Fibroblast of skin of back (primary cell): ENCODE measurements at places on chromosomes 2 and 18.
A peak's percentile ranks its signal among the peaks of the same experiment; 100 is the strongest.

GRCh38 chr2:88651646-88652045 is 24.4 kb upstream of the EIF2AK3 start:
- DNase-seq: no peak

GRCh38 chr2:216017365-216017764 is 4.0 kb upstream of the MREG start:
- no peak for DNase-seq

DNA sequence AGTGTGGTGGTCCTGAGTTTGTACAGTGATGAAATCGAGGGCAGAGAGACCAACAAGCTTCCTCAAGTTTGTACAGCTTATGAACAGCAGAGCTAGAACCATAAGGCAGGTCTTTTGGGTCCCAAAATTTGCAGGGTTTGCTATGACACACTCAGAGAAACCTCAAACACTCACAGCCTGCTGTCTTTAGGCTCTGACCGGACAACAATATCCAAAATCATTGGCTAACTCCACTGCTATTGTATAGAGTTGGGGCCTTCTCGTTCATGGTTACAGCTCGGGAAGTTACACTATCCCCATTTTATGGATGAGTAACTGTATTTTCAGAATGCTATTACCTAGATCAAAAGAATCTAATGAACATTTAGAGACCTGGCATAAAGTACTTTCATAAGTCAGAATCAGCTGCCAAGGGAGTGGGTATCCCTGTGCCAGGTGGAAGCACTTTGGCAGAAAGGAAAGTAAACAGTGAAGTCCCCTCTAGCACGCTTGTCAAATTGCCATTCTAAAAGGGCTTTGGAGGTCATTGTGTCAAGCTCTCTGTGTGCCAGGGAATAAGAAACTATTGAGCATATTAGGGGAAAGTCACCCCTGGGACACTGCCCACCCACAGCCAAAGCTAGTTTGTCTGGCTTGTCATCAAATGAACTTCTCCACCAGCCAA is 331.8 kb downstream of the ALK start:
- no peak for DNase-seq

DNA sequence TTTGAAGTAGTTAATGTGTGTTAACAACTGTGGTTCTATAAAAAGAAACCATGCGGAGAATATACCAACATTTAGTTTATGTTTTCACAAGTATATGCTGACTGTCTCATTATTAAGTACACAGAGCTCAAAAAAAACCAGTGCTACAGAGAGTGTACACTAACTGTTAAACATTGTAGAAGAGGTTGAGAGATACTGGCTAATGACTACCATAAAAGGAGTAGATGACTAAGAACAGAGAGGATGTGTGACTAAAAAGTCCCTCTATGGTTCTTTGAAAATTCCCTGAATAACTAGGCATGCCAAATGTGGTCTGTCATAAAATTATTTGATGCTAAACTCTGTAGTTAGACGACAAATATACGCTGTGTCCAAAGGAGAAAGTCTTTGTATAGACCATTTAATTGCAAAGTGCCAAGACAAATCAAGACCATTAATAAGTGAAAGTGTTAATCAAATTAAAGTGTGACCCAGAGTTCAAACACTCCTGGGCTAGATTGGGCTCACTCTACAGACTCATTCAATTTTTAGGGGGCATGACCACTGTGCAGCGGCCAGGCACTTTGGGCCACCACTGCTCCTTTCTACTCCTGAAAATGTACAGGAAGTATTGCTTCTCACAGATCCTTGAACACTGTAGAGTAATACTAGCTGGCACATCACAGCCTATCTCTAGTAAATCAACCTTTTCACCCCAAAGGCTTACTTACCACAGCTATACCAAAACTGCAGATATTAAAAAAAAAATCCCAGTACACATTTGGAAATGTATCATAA is 45.1 kb upstream of the SERTAD2 start:
- DNase-seq: peak; percentile 97

- DNase-seq: peak; percentile 12
Measured at GRCh38 chr2:236997069-236997715, 88.5 kb upstream of the COPS8 start.

DNA sequence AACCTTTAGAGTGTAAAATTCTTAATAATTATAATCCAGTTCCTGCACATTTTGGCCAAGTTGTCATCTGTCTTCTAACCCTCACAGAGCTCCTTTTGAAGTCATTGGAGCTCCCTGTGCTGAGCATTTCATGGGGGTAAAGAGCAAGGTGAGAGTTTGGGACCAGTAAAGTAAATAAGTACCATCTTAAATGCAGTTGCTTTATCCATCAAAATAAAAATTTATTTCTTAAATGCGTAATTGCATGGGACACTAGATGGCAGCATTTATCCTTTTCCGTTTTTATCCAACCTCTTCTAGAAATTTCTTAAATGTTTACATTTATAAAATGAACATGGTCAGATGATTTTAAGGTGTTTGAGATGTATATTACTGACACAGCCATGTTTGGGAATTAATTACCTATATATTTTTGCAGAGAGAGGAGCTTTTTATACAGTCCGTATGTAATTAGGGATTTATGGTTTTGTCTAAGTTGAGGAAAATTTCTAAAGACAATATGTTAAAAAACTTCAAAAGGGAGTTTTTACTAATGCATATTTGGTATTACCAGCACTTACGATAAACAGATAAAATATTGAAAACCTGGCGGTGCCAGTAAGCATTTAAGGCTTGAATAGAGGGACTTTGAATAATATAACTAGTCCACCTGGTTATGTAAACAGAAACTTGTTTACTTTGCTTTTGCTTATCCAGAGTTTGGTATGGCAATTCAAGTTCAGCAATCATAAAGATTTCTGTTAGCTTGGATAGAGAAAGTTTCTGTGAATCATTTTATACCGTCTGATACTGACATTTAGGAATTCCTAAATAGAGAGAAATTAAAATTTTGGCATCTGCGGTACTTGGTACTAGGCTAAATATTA is 54.5 kb downstream of the ACSL3 start:
- DNase-seq: peak; percentile 27

DNA sequence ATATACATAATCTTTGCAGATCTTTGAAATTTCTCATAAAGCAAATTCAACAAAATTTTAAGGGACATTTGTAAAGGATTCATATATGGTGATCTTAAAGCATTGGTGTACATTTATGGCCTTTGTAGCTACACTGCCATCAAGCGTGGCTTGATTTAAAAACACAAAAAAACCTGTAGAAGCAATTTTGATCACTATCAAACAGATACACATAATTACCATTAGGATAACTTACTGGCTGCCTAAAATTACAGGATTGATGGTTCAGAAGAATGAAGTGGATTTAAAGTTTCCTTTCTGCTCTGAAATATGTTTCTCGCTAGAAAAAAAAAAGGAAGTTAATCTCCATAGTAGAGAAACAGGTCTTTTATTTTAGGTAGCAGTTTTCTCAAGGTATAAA is 31.4 kb downstream of the MAPRE2 start:
- no peak for DNase-seq

DNA sequence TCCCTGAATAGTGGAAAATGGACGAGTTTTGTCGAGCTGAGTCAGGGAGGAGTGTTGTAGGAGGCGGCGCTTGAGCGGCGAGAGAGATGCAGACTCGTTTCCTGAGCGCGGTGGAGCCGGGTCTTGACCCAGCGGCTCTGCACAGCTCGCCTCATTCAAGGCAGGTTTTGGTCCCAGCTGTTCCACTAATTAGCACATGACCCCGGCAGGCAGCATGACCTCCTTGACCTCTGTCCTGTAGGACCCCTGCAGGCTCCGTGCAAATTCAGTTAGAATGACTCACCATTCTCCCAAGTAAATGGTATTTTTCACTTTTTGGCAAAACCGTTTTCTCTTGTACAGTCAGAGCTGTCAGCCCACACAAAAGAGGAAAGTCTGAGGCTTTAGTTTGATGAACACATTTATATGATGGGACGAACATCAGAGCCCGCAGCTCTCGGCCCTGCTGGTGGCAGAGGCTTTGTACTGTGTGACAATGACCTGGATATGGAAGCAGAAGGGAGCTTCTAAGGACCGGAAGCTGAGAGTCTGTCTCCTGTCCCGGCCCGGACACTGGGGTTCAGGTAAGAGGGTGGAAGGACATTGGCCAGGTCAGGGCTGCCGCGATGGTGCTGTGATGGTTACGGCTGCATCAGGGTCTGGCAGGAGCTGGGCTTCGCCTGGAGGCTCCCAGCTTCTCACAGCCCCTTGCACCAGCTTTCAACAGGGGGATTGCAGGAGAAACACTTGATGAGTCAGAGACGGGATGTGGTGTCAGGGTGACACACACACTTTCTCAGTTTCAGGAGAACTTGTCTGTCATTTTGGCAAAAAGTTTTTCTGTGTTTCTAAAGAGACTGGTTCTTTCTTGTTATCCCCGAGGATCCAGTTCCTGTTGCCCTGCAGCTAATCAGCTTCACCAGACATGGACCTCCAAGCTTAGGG is 29.9 kb upstream of the ALKAL2 start:
- peak; percentile 64 for DNase-seq

DNA sequence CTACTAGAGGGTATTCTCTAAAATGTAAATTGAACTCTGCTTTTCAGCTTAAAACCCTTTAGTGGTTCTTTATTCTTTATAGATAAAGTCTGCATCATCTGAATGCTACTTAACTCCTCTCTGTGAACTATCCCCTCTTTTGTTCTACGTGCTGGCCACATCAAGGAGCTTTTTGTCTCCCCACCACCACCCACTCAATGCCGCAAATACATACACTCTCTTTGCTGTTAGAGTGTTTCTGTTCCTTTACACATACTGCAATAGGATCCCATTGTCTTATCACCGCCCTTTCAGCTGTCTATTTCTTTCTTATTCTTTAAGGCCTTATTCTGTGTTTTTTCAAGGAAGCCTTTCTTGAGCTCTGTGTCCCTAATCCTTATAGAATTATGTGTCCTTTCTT is 83.3 kb downstream of the EML4 start:
- DNase-seq: no peak

- DNase-seq: no peak
Measured at GRCh38 chr2:128280901-128281321, 37.8 kb downstream of the HS6ST1 start.

DNA sequence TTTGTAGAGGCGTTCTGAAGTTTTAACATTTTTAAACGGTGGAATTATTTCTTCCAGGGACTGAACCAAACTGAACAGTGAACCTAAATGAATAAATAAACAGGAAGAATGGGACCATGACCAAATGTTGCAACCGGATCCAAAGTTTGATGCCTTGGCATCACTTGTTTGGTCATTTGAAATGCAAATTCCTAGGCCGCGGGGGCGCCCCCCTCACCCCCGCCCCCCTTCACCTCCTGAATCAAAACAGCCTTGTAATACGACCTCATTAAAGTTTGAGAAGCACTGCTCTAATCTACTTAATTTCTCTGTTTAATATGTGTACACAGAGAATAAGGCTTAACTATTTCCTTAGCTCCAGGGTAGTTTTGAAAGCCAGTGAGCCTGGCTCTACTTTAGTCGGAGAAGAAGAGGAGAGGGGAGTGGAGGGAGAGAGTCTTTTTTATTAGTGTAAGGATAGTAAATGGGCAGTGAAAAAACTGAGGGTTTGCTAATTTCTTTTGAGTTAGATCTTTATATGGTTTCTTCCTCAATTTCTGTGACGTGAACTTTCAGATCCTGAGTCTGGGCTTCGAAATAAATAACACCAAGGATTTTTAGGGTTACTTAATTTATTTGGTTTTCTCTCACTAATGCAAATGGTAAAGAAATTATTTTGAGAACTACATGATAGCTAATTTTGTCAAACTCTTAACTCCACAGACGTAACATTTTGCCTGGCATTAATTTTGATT is 5.7 kb downstream of the C2orf80 start:
- DNase-seq: no peak

GRCh38 chr2:68291314-68291713 is 28.4 kb downstream of the CNRIP1 start:
- no peak for DNase-seq

GRCh38 chr2:191049728-191050639 is 36.0 kb upstream of the STAT1 start:
- peak; percentile 95 for DNase-seq

DNA sequence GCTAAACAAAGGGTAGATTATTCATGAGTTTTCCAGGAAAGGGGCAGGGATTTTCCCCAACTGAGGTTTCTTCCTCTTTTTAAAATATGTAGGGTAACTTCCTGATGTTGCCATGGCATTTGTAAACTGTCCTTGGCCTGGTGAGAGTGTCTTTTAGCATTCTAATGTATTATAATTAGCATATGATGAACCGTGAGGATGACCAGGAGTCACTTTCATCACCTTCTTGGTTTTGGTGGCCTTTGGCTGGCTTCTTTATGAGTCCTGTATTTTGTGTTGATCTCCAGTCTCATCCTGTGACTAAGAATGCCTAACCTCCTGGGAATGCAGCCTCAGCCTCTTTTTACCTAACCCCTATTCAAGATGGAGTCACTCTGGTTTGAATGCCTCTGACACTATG is 391.0 kb upstream of the LINC00305 start:
- DNase-seq: no peak

DNA sequence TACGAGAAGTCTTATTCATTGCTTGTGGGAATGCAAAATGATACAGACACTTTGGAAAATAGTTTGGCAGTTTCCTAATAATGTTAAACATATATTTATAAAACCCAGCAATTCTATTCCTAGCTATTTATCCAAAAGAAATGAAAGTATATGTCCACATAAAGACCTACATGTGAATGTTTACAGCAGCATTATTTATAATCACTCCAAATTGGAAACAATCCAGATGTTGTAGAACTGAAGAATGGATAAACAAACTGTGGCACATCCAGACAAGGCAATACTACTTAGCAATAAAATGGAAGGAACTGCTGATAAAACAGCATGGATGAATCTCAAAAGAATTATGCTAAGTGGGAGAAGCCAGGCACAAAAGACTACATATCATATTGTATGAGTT is 19.3 kb downstream of the MRPL33 start:
- no peak for DNase-seq

DNA sequence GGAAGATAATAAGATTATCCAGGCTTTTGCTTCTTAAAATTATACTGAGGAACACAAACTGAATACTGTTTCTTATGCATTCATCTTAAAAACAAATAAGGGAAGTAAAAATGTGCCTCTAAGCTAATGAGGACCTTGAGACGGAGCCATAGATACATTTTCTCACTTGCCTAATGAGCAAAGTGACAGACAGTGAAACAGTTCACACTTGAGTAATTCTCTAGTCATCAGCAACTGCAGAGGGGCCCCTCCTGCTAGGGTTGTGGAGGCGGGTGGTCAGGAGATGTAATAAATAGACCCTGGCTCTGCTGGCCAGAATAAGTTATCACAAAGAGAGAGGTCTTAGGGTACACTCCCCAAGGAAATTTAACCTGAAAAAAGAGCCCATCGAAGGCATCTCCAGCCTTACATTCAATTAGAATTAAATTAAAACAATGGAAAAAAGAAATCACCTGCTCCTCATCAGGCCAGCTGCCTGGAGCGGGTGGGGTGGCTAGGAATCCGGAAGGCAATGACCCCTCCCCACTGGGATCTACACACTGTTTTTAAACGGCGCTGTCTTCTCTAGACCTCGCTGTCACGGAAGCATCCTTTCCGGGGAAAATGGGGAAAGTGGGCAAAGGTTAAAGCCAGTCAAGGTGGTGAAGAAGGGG is 32.6 kb upstream of the INSIG2 start:
- no peak for DNase-seq
